Esophagus muscularis mucosa (tissue), 4 donors: ENCODE measurements at places on chromosomes 4 and X. TPM values are rescaled to one million over a fixed set of nuclear protein-coding genes. Genes with fewer than 3 reads are reported as not detected.

NBDY gene
- 19.4 TPM for total RNA-seq

OTC gene
- 0.23 TPM for total RNA-seq

SPATA18 gene
- total RNA-seq, result 3.2 TPM

- no peak overlapping the region for H3K4me3 ChIP-seq
- H3K27me3 ChIP-seq, result no peaks in the 10 kb centered on the region
- H3K4me1 ChIP-seq, result peaks cover 25% of the 10 kb centered on the region
- no peaks in the 10 kb centered on the region for H3K36me3 ChIP-seq
- no peak for DNase-seq
These were observed 17.4 kb downstream of the RTL5 start for GRCh38 chrX:72114306-72114705.

DNA sequence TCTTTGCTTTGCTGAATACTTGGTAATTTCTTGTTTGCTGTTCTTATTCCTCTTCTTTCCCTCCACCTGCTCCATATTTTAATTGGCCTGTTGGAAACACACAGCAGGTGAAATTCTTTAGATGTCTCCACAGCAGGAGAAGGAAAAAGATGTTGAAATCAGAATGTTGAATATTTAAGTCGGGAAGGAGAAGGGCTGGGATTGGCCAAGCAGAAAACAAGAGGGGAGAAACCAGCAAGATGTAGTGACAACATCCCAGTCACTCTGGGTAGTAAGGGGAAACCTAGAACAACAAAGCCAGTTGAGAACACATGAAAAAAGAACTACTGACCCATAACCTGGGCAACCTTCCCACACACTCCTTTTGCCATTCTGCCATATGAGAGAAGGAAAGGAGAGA, 37.3 kb upstream of the STAG2 start:
- no peak overlapping the region for H3K27ac ChIP-seq
- H3K36me3 ChIP-seq, result no peaks in the 10 kb centered on the region
- no peaks in the 10 kb centered on the region for H3K27me3 ChIP-seq
- no peak overlapping the region for H3K4me3 ChIP-seq
- DNase-seq, result no peak

DNA sequence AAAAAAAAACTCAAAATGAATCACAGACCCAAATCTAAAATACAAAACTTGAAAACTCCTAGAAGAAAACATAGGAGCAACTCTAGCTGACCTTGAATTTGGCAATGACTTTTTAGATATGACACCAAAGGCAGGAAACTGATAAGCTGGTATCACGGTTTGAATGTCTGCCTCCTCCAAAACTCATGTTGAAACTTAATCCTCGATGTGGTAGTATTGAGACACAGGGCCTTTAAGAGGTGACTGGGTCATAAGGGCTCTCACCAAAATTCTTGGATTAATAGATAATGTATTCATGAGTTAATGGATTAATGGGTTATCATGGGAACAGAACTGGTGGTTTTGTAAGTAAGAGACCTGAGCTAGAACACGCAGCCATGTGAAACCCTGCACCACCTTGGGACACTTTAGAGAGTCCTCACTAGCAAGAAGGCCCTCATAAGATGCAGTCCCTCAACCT, 40.5 kb downstream of the FRYL start:
- no peak for DNase-seq
- no peak overlapping the region for H3K27ac ChIP-seq
- H3K36me3 ChIP-seq, result no peaks in the 10 kb centered on the region
- no peak overlapping the region for H3K4me3 ChIP-seq
- H3K4me1 ChIP-seq, result peaks cover 15% of the 10 kb centered on the region
- no peaks in the 10 kb centered on the region for H3K27me3 ChIP-seq

DNA sequence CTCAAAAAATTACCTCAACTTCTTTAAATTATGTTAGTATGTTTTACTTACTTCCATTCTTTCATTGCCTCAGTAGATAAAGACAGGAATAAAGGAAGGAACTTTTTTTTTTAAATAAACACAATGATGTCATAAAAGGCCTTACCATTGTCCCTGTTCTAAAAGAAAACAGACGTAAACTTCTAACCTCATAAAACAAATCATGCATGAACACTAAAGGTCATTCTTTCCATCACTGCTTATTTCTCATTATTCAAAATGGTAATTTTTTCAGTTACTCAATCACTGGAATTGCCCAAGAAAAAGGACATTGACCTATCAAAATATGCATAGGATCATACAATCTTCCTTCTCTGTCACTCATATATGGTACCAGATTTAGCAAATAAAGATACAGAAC, 32.2 kb upstream of the ARMCX2 start:
- no peaks in the 10 kb centered on the region for H3K4me1 ChIP-seq
- no peak overlapping the region for H3K27ac ChIP-seq
- no peaks in the 10 kb centered on the region for H3K36me3 ChIP-seq
- H3K4me3 ChIP-seq, result no peak overlapping the region
- no peaks in the 10 kb centered on the region for H3K27me3 ChIP-seq
- DNase-seq, result no peak

GRCh38 chr4:171648926-171649325, 164.3 kb upstream of the GALNTL6 start:
- no peak overlapping the region for H3K4me3 ChIP-seq
- H3K27me3 ChIP-seq, result no peaks in the 10 kb centered on the region
- DNase-seq, result no peak
- no peaks in the 10 kb centered on the region for H3K4me1 ChIP-seq
- no peaks in the 10 kb centered on the region for H3K36me3 ChIP-seq
- no peak overlapping the region for H3K27ac ChIP-seq

DNA sequence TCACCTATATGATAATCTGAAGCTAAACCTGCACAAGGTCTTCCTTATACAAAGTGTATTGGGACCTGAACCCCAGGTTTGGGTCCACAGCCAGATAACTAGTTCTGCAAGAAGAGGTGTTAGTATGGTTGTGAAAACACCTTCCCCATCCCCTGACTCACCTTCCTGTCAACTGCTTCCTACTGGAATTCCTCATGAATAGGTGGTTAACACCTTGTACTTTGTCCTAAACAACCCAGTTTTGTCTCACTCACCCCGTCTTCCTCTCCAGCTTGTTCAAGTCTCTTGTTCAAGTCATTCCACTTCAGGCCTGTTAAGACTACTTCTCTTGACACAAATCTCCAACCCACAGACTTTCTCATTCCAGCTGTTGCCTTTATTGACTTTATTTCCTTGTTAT, 45.5 kb downstream of the CCNG2 start:
- no peak overlapping the region for H3K27ac ChIP-seq
- H3K36me3 ChIP-seq, result no peaks in the 10 kb centered on the region
- H3K4me1 ChIP-seq, result peaks cover 5% of the 10 kb centered on the region
- no peak for DNase-seq
- no peak overlapping the region for H3K4me3 ChIP-seq
